CD4-positive, alpha-beta T cell treated with Interleukin-21 for 1 hour (primary cell): ENCODE measurements at places on chromosomes 11 and 22.

- peak; percentile 28 for DNase-seq
Measured at GRCh38 chr22:42893371-42894150, 36.5 kb upstream of the ARFGAP3 start.

DNA sequence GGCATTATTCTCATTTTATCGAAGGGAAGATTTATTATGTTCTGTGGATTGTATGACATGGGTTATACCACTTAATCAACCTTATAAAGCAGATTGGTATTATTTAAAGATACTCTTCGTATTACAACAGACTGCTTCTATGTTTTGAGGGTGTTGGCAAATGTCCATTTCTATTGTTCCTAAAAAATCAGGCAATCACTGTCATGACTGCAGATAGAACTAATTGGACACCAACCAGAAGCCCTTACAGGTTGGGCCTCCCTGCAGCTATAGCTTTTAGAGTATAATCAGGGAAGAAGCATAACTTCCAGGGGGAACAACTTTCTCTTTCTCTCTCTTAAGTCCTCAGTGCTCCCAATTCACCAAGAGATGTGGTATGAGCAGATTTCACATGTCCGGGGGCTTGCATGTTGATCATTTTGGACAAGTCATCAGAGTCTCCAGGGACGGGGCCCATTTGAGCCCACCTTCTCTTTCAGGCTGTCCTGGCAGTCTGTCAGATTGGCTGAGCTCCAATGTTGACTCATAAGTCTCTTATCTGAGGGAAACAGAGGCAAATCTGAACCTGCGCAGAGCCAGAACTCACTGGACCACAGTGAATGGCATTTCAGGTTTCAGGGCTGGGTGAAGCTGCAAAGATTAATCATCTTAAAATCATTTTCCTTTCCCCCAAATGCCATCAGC is 264.0 kb upstream of the CCDC90B start:
- DNase-seq, result no peak

- no peak for DNase-seq
Measured at GRCh38 chr11:10319702-10320558, 15.1 kb downstream of the ADM start.

DNA sequence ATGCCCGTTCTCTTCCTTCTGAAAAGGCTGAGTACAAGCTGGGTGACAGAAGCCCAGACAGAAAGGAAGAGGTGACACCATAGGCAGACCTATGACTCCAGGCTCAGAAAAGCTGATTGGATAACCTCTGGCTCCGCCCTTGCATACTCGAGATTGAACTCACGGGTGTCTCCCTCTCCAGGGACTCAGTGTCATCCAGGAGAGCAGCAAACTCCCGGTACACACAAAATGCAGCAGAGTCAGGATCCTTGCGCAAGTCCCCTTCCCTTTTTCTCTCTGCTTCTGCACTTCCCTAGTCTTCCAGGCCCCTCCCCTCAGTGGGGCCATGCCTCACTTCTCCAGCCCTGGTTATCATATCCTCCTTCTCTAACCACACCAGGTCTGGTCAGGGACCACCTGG is 9.8 kb downstream of the SCN4B start:
- peak; percentile 10 for DNase-seq

- DNase-seq, result no peak
Measured at GRCh38 chr22:22894740-22895731, 7.4 kb downstream of the IGLL5 start.

DNA sequence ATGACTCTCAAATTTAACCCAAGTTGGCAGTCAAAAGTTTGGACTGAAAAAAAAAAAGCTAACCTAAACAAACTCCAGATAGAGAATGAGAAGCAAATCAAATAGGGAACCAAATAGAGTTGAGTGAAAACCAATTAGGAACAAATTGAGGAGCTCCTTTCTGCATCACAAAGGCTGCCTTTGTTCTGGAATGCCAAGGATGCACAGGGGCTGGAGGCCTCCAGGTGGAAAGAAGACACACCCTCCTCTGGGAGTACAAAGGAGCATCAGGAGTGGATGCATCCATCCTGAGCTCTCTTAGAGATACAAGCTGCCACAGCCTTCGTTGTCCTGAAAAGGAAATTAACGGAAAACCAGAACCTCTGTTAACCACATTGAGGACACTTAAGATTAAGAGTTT is 73.3 kb downstream of the MRGPRX1 start:
- DNase-seq, result no peak

GRCh38 chr11:104618954-104619353 is 279.3 kb downstream of the CASP12 start:
- DNase-seq, result no peak

GRCh38 chr22:45597460-45598192 is 74.0 kb upstream of the ATXN10 start:
- no peak for DNase-seq

DNA sequence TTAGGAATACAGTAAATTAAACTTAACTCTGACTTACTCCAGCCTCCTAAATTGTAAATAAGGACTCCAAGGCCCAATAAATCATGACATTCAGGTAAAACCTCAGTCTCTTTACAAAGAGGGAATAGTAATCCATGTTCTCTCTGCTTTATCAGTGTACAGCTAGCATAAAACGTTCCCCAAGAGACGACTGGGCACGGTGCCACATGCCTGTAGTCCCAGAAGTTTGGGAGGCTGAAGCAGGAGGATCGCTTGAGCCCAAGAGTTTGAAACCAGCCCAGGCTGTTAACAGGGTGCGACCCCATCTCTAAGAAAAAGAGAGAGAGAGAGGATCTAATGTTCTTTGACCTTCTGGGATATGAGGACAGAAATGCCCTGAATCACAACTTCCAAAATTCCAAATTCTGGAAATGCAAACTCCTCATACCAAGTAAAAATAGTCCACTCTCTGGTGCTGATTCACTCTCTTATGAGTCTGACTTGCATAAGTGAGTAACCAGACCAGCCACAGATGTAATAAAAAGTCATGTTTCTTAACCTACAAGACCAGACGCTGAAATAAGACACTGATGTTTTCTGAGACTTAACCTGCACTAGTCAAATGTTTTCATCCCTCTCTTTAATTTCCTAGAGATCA is 25.5 kb downstream of the NNMT start:
- DNase-seq, result no peak

- DNase-seq, result no peak
Measured at GRCh38 chr11:110219006-110219785, 77.2 kb downstream of the RDX start.

- DNase-seq, result no peak
Measured at GRCh38 chr11:45048313-45048841, 97.7 kb upstream of the TP53I11 start.

GRCh38 chr11:62419314-62419929 is 589 bp downstream of the SCGB1A1 start:
- DNase-seq, result no peak

GRCh38 chr11:120065876-120066275 is 72.0 kb downstream of the TRIM29 start:
- DNase-seq, result no peak

GRCh38 chr22:28344918-28345703 is 334.5 kb downstream of the TTC28 start:
- no peak for DNase-seq

- DNase-seq, result no peak
Measured at GRCh38 chr22:49849161-49850020, 4.3 kb upstream of the ZBED4 start.

GRCh38 chr11:83493917-83494316 is 207.8 kb upstream of the CCDC90B start:
- no peak for DNase-seq

DNA sequence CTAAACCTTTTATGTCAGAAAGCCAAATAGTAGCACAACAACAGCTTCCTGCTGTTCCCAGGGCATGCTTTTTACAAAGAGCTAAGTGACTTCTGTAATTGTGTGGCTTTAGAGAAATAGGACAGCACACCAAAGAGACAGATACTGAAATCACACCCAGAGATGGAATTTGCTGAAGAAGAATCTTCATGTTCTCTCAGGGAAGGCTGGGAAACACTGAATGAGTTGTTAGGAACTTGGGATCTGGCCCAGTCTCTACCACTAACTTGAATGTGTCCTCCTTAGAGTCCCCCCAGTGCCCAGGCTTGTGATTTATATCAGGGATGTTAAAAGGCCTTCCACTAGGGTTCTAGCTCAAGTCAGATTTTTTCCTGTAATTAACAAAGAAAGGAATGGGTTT is 175.2 kb downstream of the DBX1 start:
- no peak for DNase-seq

- DNase-seq, result no peak
Measured at GRCh38 chr11:76669901-76670484, 554 bp downstream of the LRRC32 start.

GRCh38 chr22:22785316-22786065 is 102.1 kb upstream of the IGLL5 start:
- DNase-seq, result no peak

- no peak for DNase-seq
Measured at GRCh38 chr11:57133366-57134038, 48.3 kb upstream of the LRRC55 start.

GRCh38 chr22:30531651-30532608 is 14.6 kb downstream of the SEC14L6 start:
- no peak for DNase-seq

GRCh38 chr11:115942011-115942410 is 437.8 kb upstream of the CADM1 start:
- DNase-seq, result no peak

- DNase-seq, result no peak
Measured at GRCh38 chr11:19683141-19683805, 29.4 kb upstream of the NAV2 start.

DNA sequence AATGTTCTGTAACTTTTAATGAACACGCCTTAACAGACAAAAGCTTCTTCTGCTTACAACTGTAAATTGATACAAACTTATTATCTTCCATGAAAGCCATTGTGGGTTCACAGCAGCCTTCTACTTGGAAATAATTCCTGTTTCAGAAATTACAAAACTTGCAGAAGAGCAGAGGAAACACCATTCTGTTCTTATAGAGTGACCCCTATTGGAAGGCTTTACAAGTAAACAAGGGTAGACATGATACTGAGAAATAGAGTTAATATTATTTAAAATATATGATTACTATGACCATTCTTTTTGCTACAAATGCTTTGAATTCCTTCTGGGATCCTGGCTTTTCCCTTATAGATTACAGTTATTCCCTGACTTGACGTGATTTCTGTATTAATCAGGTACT is 32.4 kb upstream of the KCNA4 start:
- no peak for DNase-seq

DNA sequence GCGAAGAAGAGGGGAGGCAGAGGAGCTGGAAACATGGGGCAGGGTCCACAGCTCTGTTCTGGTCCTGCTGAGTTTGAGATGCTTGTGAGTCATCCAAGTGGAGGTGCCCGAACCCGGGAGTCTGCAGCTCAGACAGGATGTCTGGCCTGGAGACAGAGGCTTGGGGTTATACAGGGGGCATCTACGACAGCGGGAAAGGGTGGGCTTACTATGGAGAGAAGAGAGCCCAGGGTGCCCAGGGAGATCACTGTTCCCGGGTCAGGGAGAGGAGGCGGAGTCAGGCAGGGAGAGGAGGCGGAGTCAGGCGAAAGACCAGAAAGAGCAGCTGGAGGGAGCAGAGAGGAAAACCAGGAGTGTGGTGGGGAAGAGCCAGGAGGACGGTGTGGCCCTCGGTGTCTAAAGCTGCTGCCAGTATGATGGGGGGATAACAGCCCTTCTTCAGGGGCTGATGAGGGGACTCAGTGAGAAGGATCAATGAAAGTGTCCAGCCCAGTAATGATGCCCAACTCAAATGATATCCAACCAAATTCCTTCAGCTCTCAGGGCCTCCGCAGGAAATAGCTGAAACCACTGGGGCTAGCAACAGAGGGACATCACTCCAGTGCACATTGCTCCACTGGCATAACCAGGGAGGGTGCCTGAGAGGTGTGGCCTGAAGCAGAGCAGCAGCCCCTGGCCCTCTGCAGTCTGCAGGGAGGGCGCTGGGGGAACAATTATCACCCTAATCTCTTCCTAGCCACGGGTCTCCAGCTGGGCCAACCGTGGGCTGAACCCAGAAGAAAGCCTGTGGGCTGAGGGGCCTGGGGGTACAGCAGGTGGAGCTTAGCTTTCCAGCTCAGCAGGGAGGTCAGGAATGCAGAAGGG is 2.6 kb upstream of the LTBP3 start:
- no peak for DNase-seq

GRCh38 chr22:24827296-24827695 is 21.3 kb downstream of the SGSM1 start:
- no peak for DNase-seq

DNA sequence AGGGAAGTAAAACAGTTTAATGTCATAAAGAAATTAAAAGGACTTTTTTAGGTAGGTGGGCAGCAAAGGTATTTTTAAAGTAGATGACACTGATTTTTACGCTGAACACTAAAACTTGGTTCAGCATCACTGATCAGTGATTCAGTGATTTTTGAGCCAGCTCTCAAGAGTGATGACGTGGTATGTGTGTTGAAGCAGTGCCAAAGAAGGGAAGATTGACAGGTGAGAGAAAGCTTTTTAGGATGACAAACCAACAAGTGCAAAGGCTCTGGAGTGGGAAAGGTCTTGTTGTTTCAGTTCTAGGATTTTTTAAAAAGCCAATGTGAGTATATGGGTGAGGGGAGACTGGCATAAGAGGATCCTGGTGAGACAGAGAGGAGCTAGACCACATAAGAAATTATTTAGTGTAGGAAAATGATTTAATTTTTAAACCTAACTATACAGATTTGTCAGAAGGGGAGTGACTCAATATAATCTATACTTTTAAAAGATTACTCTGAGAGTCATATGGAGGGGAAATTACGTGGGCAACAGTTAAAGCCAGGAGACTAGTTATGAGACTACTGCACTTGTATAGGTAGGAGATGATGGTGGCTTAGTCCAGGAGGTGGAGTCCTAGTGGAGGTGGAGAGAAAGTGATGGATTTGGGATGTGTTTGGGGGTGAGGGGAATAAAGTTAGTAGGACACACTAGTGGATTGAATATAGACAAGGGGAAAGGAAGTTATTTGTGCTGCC is 17.6 kb upstream of the CALCB start:
- DNase-seq, result no peak

GRCh38 chr11:134046681-134047449 is 22.0 kb upstream of the JAM3 start:
- no peak for DNase-seq
